ENCODE measurements at places on chromosomes 7 and 10.

DNA sequence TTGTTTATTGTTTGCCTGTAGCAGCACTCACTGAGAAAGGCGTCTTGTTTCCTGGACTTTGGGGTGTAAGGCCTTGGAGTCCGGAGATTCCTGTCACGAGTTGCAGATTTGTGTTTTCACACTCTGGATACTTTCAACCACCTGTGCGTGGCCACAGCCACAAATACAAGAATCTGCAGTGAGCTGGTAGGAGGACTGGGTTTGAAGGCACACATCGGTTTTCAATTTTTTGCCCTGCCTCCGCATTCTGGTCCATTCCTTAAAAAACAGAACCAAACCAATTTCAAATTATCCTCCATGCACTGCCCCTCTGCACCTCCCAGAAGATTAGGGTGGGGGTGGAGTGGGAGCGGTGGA is 619 bp downstream of the EXOC4 start:
- DNase-seq: no peak

GRCh38 chr10:14519785-14520184 is 189.1 kb upstream of the FRMD4A start:
- DNase-seq: no peak

DNA sequence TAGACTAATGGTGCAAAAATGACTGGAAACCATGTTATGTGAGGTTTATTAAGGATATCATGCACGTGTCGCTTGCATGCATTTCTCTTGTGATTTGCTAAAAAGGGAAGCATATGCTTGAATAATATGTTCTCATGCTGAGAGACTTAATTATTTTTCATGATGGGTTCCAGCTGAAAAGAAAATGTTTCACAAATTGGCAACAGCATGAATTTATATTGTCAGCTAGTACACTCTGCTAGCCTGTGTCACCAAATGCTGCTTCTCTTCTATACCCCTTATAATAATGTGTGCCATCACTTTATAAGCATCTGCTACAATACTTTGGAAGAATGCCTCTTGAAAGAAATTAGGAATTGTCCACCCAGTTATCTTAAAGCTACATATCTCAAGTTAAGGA is 63.0 kb downstream of the GNAI1 start:
- no peak for DNase-seq

- no peak for DNase-seq
Measured at GRCh38 chr7:158946771-158947170, 90.4 kb downstream of the DYNC2I1 start.

DNA sequence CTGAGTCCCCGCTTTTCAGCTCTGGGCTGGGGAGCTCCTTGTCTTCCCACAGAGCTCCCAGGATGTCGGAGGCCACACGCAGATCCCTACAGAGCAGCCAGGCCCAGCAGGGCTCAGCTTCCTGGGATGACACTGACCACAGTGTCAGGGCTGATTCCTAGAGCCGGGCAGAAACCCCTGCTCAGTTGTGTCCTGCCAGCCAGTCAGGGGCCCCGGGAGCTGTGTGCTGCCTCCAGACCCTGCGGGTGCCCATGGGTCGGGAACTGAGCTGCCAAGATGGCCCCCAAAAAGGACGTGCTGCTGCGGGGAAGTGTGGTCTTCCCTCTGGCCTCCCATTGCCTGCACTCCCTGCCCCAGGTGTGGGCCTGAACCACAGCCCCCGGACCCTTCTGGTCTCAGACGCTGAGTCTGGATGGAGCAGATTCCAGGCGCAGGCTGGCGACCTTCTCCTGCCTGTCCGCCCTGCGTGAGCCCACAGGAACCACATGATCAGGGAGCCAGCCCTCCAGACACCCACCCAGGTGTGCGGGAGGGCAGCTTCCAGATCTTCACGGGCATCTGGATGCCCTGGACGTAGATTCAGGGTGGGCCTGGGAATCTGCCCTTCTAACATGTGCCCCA is 217.4 kb downstream of the MAD1L1 start:
- no peak for DNase-seq

Measured in GDM1 (cell line).